ENCODE measurements at places on chromosomes 7 and 10. TPM values are rescaled to one million over a fixed set of nuclear protein-coding genes. Genes with fewer than 3 reads are reported as not detected.

The EBF3 gene
- 0.40 TPM for total RNA-seq

The ANKRD1 gene
- 0.09 TPM for total RNA-seq

- no peak within 1 kb of the TSS for H3K27ac ChIP-seq
- peak within 1 kb of the TSS; percentile 92 for H3K4me3 ChIP-seq
- peak; percentile 90 for DNase-seq
Observed at GRCh38 chr10:127906548-127907377, at the start of gene PTPRE. Gene PTPRE (plus strand): TSS chr10:127907103. CDS start chr10:128040882, 133,779 bp downstream.

The CHAT gene
- not detected for total RNA-seq

- peaks cover 21% of the 10 kb centered on the region for H3K4me1 ChIP-seq
- no peaks in the 10 kb centered on the region for H3K27me3 ChIP-seq
- no peak overlapping the region for H3K4me3 ChIP-seq
Observed at GRCh38 chr7:3432911-3433310, 131.9 kb downstream of the SDK1 start.

GRCh38 chr10:24551161-24551560, 172.5 kb downstream of the ARHGAP21 start:
- H3K36me3 ChIP-seq, result no peaks in the 10 kb centered on the region
- no peak overlapping the region for H3K4me3 ChIP-seq
- H3K27ac ChIP-seq, result no peak overlapping the region
- H3K27me3 ChIP-seq, result no peaks in the 10 kb centered on the region

DNA sequence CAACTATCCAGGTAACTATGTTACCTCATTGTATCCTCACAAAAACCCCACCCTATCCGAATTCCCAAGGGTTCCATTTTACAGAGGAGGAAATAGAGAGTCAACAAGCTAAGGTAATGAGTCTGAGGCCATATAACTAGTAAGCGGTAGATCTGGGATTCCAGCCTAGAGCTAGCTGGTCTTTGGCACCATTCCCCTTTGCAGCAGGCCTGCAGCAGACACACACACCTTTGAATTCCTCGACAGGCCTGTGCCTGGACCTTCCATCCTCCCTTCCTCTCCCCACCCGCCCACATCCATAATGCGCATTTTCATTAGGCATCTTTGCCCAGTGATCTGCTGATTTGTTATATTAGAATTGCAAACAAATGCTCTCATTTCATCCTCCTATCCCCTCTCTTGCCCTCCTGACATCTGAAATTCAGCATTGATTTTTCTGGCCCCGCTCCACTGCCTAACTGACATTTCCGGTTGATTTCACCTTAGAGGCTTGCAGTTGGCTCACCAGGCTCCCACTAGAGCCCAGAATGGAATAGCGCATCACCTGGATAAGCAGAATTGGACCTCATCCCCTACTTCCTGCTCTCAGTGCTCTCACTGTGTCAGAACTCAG, 129.5 kb downstream of the PLXNA4 start:
- DNase-seq, result no peak
- H3K4me1 ChIP-seq, result peaks cover 20% of the 10 kb centered on the region
- H3K27me3 ChIP-seq, result no peaks in the 10 kb centered on the region
- no peaks in the 10 kb centered on the region for H3K36me3 ChIP-seq
- no peak overlapping the region for H3K4me3 ChIP-seq
- H3K27ac ChIP-seq, result no peak overlapping the region

The TMEM176A gene
- 0.62 TPM for total RNA-seq

The MYOZ1 gene
- total RNA-seq, result 1.9 TPM

GRCh38 chr10:20396701-20397100, 500.4 kb downstream of the NEBL start:
- no peaks in the 10 kb centered on the region for H3K36me3 ChIP-seq
- no peak overlapping the region for H3K4me3 ChIP-seq
- H3K27me3 ChIP-seq, result no peaks in the 10 kb centered on the region
- no peak for DNase-seq
- no peak overlapping the region for H3K27ac ChIP-seq

DNA sequence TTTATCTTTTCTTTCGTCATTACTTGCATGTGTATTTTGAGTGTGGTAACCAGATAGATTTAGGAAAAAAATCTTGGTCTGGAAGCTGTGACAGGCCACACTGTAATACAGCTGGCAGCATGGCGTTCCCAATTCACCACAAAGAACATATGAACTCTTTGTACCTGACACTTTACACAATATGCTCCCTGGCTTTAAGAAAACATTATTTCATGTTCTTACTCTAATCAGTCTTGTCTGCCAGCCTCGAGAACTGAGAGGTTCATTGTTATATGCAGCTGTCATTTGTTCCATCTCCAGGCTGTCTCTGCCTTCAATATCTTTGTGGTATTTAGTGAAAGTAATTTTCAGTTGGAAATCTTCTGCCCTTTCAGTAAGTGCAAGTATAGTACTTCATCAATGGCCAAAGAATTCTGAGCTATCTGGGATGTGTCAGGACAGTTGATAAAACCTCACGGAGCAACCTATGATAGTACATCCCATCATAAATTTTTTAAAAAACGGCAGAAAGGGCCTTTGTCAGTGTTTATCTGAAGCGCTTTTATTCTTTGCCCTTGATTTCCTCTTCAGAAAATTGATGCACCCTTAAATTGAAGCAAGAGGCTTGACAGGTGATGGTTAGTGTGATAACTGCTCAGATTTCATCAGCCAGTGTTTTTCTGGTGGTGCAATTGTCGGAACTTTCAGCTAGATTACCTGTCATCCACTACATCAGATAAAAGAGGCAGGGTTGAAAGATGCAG, 146.3 kb upstream of the SP8 start:
- no peak for DNase-seq
- H3K4me1 ChIP-seq, result no peaks in the 10 kb centered on the region
- H3K27me3 ChIP-seq, result no peaks in the 10 kb centered on the region
- H3K27ac ChIP-seq, result no peak overlapping the region
- H3K36me3 ChIP-seq, result no peaks in the 10 kb centered on the region

DNA sequence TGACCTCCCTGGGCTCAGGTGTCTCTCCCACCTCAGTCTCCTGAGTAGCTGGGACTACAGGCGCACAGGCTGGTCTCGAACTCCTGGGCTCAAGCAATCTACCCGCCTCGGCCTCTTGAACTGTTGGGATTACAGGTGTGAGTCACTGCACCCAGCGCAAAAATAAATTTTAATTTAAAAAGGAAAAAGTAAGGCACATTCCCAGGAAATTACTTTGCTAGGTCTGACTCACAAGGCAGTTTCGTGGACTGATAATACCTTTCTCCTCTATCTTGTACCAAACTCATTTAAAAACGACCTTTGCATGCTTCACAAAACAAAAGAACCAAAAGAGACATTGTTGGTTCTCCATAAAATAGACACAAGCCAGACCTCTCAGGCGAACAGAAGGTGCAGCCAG, 29.7 kb downstream of the PARP12 start:
- no peak overlapping the region for H3K27ac ChIP-seq
- no peak overlapping the region for H3K4me3 ChIP-seq
- no peaks in the 10 kb centered on the region for H3K36me3 ChIP-seq
- no peaks in the 10 kb centered on the region for H3K4me1 ChIP-seq

DNA sequence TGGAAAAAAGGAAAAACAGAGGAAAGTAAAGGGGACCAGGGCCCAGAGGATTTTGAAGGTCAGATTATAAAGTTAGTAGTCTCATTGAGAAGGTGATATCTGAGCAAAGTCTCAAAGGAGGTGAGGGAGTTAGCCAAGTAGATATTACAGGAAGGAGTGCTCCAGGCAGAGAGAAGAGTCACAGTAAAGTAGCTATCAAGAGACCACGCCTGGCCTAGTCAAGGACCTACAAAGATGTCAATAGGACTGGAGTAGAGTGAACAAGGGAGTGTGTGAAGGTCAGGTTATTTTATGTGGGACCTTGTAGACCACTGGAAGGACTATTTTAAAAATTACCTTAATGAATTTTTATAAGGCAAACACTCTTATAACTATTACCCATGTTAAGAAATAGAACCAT, 64.8 kb downstream of the TPST1 start:
- H3K4me3 ChIP-seq, result no peak overlapping the region
- H3K4me1 ChIP-seq, result no peaks in the 10 kb centered on the region
- H3K36me3 ChIP-seq, result peaks cover 7% of the 10 kb centered on the region
- DNase-seq, result no peak
- H3K27ac ChIP-seq, result no peak overlapping the region

The PLOD3 gene
- 9.4 TPM for total RNA-seq

DNA sequence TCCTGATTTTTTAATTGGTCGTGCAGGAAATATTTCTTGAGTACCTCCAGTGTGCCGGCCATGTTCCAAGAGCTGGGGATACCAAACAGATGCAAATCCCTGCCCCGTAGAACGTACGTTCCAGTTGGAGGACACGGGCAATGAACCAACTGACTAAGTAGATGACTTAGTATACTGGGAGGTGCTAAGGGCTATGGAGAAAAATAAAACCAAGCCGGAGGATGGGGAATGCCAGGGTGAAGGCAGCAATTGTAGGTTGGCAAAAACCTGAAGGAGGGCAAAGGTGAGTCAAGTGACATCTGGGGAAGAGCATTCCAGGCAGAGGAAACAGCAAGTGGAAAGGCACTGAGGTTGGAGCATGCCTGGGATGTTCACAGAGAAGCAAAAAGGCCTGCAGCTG, 6.8 kb upstream of the VSIR start:
- H3K27ac ChIP-seq, result no peak overlapping the region
- no peaks in the 10 kb centered on the region for H3K4me1 ChIP-seq
- no peak overlapping the region for H3K4me3 ChIP-seq
- H3K36me3 ChIP-seq, result no peaks in the 10 kb centered on the region
- DNase-seq, result no peak
- no peaks in the 10 kb centered on the region for H3K27me3 ChIP-seq

The CHN2 gene
- 6.6 TPM for total RNA-seq

DNA sequence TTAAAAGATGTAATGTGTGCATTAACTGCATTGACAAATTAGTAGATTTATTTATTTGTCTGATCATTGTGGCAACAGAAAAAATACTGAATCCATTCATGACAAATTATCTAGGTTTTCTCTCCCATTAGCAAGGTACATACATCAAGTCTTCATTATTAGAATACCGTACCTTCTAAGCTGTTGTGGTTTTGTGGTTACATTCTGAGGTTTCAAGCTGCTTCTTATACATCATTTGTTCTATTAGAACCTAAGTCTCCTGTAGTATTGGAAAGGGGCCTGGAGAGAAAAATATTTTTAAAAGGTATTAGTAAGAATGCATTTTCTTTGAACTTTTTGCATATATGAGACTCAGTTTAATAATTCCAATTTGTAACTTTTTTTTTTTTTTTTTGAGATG, 26.3 kb upstream of the CACNB2 start:
- no peak for DNase-seq
- no peaks in the 10 kb centered on the region for H3K4me1 ChIP-seq

DNA sequence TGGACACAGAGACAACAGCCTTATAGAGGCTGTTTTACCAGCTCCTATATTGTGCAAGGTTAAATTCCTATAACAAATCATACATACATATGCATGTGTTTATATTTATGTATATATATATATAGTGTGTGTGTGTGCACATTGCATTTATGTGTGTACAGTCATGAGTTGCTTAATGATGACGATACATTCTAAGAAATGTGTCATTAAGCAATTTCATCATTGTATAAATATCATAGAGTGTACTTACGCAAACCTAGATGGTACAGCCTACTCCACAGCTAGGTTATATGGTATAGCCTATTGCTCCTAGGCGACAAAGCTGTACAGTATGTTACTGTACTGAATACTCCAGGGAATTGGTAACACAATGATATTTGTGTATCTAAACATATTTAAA, 30.1 kb upstream of the TNKS2 start:
- H3K4me3 ChIP-seq, result no peak overlapping the region
- H3K36me3 ChIP-seq, result no peaks in the 10 kb centered on the region
- no peaks in the 10 kb centered on the region for H3K27me3 ChIP-seq
- no peak for DNase-seq
- H3K4me1 ChIP-seq, result no peaks in the 10 kb centered on the region

The INSYN2A gene
- not detected for total RNA-seq

GRCh38 chr7:131164025-131164925, 163.4 kb upstream of the MKLN1 start:
- H3K27me3 ChIP-seq, result no peaks in the 10 kb centered on the region
- H3K4me1 ChIP-seq, result no peaks in the 10 kb centered on the region
- no peak overlapping the region for H3K4me3 ChIP-seq
- no peaks in the 10 kb centered on the region for H3K36me3 ChIP-seq
- no peak overlapping the region for H3K27ac ChIP-seq

The WNT2 gene
- not detected for total RNA-seq

The MYO3A gene
- total RNA-seq, result 0.46 TPM

GRCh38 chr10:34489973-34490745, 324.9 kb downstream of the PARD3 start:
- no peak for DNase-seq
- no peaks in the 10 kb centered on the region for H3K27me3 ChIP-seq
- H3K4me1 ChIP-seq, result peaks cover 6% of the 10 kb centered on the region
- H3K36me3 ChIP-seq, result no peaks in the 10 kb centered on the region

GRCh38 chr10:43160921-43161255, 22.6 kb downstream of the CSGALNACT2 start:
- no peak overlapping the region for H3K4me3 ChIP-seq
- no peak overlapping the region for H3K27ac ChIP-seq
- H3K4me1 ChIP-seq, result no peaks in the 10 kb centered on the region
- H3K36me3 ChIP-seq, result no peaks in the 10 kb centered on the region
- no peak for DNase-seq

The PNLIPRP1 gene
- not detected for total RNA-seq

The EPHB4 gene
- 106 TPM for total RNA-seq

The FRMD4A gene
- total RNA-seq, result 20.2 TPM

The IL2RA gene
- not detected for total RNA-seq

The ALOX5 gene
- 0.96 TPM for total RNA-seq

- H3K4me1 ChIP-seq, result peaks cover 23% of the 10 kb centered on the region
- peak overlapping the region; percentile 38 for H3K27ac ChIP-seq
- no peaks in the 10 kb centered on the region for H3K27me3 ChIP-seq
- DNase-seq, result no peak
Observed at GRCh38 chr7:158549616-158550393, 37.8 kb downstream of the PTPRN2 start.

DNA sequence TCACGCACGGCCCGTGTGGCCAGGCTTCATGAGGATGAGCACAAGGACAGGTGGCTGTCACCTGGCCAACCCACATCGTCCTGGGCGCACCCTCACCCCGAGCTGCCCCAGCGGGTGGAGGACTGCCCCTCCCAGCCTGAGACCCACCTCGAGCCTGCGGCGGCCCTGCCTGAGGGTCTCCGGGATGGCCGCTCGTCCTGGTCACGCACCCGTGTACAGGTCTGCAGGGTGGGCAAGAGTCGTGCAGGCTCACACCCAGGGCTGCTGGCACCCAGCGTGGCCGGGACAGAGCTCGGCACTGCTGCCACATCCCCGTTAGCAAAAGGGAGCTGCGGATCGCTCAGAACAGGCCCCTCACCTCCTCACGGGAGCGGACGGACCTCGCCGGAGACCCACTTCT, 14.4 kb upstream of the UTF1 start:
- H3K36me3 ChIP-seq, result no peaks in the 10 kb centered on the region
- H3K4me3 ChIP-seq, result no peak overlapping the region
- DNase-seq, result no peak
- H3K27me3 ChIP-seq, result peaks cover 19% of the 10 kb centered on the region
- no peak overlapping the region for H3K27ac ChIP-seq

Measured in neural progenitor cell (in vitro differentiated cells).